Neural crest cell (in vitro differentiated cells): ENCODE measurements at places on chromosomes 6 and 20.

- no peak for DNase-seq
Observed at GRCh38 chr20:59371431-59371830, 71.0 kb downstream of the EDN3 start.

GRCh38 chr6:168826726-168827585, 386.0 kb downstream of the SMOC2 start:
- no peak for DNase-seq

- no peak for DNase-seq
Observed at GRCh38 chr6:21176197-21176596, 417.4 kb upstream of the SOX4 start.

DNA sequence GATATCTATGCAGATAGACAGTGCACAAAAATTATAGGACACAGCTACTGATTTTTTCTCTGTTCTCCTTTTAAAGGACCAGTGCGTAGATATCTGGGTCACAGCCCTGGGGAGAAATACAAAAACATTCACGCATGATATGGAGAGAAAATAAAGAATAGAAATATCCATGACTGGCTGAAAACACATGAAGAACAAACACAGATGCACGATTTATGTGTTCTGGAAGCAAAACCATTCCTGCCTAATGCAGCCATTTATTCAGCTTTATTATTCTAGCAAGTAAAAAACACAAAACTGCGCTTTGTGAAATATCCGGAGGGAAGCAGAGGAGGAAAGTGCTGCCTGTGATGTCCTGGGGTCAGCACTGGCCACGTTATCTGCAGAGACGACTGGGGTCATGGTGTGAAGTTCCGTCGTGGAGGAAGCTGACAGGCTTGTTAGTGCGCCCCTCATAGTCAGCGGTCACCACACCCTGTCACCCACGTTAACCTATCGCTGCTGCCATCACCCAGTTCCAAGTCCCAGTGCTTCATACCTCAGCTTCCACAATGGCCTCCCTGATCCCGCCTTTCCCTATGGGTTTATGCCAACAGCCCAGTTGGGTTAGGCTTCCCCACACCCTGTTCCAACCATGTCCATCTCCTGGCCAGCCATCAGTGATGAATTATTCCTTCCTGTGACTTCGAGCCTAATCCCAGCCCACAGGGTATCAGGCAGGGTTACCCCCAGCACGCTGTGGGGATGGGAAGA, 86.6 kb upstream of the RPS6KA2 start:
- no peak for DNase-seq

DNA sequence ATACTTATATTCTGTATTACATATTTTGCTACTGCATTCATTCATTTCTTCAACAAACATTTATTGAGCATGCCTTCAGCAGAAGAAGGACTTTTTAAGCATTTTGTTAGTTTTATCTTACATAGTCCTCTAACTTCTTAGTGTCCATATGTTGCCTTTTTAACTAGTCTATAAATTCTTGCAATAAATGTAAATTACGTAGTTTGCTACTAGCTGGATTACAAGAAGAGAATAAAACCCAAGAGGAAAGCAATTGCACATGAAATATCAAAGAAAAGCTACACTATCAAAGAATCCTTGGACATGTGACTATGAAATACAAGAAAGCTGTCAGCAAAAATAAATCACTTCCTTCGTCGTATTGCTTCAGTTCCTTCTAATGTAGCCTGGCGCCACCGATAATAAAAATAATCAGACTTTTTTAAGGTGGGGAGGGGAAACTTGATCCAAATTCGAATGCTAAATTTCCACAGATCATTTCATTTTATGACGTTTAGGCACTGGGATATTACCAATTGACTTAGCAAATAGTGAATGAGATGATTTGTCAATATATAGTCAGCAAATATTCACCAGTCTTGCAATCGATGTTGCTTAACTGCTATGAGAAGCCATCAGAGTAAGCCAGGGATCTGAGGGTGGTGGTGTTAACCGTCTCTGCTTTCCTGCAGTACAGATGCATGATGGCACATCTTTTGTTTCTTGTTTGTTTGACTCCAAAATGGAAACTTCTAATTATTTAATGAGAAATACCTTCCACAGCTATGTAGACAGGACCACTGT, 258.7 kb upstream of the EXOC2 start:
- no peak for DNase-seq

- DNase-seq: no peak
Observed at GRCh38 chr6:83590416-83590815, 78.1 kb downstream of the PRSS35 start.

DNA sequence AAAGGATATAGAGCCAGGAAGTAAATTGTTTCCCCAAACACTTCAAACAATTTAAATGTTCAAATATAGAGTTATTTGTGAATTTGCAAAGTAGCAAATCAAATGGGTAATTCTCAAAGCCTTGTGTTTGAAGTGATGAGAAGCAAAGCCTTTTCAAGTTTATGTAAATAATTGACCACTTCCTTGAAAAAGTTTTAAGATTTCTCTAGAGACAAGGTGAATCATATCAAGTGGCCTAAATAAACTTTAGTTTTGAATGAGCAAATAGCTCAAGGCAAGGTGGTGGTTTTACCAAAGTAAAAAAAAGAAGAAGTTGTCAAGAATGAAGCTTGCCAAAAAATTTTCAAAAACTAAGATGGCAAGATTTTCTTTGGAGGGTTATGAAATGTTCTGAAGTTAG, 42.6 kb upstream of the IFNGR1 start:
- DNase-seq: no peak

- DNase-seq: no peak
Observed at GRCh38 chr6:11350294-11350693, 117.8 kb upstream of the NEDD9 start.

GRCh38 chr6:119346936-119347335, 2.6 kb downstream of the MAN1A1 start:
- DNase-seq: no peak

DNA sequence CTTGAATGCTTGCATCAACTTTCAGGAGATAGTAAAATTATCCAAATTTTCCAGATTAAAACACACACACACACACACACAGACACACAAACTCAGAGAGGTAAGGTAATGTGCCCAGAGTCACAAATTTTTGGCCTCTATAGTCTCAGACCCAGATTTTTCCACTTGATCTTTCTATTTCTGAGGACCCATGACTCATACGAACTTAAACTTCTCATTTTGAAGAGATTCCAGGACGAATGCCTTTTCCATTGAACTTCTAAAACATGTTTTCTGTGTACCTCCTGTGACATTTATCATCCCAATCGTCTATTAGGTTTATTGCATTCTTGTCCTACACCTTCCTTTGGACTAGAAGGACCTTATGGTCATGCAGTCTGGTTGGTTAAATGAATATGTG, 172.9 kb upstream of the COL21A1 start:
- no peak for DNase-seq

- no peak for DNase-seq
Observed at GRCh38 chr20:47113362-47114109, 218.9 kb downstream of the EYA2 start.

GRCh38 chr20:59018817-59019216, 412 bp upstream of the TUBB1 start:
- no peak for DNase-seq

- no peak for DNase-seq
Observed at GRCh38 chr20:889106-889505, 27.0 kb downstream of the ANGPT4 start.

- no peak for DNase-seq
Observed at GRCh38 chr6:48389146-48390043, 278.4 kb upstream of the PTCHD4 start.

DNA sequence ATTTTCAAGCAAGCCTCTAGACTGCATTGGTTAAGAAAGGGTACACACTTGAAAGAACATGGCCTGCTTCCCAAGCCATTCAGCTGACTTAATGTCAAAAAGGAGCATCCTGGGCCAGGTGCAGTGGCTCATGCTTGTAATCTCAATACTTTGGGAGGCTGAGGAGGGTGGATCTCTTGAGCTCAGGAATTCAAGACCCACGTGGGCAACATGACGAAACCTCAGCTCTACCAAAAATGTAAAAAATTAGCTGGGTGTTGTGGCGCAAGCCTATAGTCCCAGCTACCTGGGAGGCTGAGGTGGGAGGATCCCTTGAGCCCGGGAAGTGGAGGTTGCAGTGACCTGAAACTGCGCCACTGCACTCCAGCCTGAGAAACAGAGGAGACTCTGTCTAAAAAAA, 26.9 kb upstream of the NT5E start:
- no peak for DNase-seq

- no peak for DNase-seq
Observed at GRCh38 chr6:45522486-45522885, 144.8 kb upstream of the SUPT3H start.

GRCh38 chr6:149545754-149546471, at the start of gene PPIL4:
Gene PPIL4, minus strand, starts transcription at chr6:149546043. Its CDS starts 38 bp downstream, at chr6:149546005.
- DNase-seq: peak; percentile 92

DNA sequence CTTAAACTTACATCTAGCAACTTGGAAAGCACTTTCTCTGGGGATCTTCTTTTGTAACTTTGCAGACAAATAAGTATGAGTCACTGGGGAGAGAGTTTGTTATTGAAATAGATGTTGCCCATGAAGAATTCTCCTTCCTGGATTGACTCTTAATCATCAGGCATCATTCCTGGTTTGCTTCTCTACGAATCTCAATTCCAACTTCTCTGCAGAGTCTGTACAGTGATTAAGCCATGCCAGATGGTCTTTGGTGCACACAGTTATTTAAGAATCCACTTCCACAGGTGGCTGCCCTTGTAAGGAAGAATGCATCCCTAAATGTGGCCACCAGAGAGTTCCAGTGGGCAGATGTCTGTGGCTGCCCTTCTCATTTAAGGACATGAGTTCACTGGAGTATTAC, 25.7 kb downstream of the MYCT1 start:
- no peak for DNase-seq

DNA sequence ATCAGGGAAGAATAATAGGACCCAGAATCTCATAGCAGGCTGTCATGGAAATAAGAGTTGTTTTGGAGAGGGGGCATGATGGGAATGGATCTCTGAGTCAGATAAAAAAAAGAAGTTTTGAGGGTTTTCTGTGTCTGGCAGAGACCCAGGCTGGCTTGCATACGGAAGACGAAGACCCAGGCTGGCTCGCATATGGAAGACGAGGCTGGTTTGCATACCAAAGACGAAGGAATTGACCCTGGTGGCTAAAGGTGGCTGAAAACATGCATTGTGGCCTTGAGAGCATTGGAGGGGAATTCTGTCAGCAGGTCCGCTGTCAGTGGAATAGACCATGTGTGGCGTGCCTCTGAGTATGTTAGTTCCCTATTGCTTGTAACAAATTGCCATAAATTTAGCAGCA, 335.1 kb downstream of the BTBD3 start:
- DNase-seq: no peak

- DNase-seq: no peak
Observed at GRCh38 chr20:51811042-51811355, 8.7 kb upstream of the SALL4 start.

GRCh38 chr6:108119769-108120141, 45.2 kb upstream of the OSTM1 start:
- DNase-seq: no peak

GRCh38 chr6:54879188-54879985, 32.8 kb downstream of the FAM83B start:
- no peak for DNase-seq

DNA sequence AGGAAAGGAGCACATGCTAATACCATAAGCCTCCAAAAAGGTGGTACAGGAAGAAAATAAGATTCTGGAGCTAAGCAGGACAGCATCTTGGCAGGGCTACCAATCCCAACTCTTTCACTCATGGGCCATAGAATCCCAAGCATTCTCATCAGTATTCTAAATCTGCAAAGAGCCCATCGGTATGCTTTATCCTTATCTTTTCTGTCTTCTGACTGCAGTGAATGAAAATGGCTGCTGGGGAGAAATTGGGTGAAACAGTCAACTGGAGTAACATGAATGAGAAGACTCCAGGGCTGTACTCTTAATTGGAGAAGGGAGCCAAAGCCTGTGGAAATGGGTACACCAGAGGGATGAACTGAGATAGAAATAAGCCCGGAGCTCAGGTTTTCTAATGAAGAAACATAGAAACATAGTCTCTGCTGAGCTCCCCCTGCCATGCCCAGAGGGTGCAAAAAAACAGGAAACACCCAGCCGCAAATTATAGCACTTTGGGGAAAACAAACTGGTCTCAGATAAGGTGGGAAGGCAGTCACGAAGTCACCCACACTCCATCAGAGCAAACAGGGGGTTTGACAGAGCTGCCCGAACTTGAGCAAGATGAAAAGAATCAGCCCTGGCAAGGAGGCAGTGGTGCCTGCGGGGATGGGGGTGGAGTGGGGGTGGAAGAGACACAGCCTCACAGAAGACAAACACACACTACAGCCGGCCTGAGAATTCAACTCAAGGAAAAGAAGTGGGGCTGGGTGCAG, 35.4 kb upstream of the E2F3 start:
- DNase-seq: no peak

DNA sequence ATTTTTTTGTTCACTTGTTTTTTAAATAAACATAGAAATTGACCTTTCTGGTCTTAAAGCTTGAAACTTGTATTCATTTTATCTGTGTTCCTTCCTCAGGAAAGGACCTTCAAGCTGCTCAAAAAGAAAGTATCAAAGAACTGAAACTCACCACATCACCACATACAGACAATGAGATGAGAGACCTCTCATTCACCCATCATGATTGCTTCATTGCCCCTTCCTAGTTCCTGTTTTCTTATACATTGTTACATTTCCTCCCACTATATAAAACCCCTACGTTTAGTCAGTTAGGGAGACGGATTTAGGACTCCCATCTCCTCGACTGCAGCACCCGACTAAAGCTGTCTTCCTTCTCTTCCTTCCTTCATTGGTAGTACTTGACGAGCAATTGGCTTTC, 180.5 kb upstream of the OPRM1 start:
- no peak for DNase-seq

DNA sequence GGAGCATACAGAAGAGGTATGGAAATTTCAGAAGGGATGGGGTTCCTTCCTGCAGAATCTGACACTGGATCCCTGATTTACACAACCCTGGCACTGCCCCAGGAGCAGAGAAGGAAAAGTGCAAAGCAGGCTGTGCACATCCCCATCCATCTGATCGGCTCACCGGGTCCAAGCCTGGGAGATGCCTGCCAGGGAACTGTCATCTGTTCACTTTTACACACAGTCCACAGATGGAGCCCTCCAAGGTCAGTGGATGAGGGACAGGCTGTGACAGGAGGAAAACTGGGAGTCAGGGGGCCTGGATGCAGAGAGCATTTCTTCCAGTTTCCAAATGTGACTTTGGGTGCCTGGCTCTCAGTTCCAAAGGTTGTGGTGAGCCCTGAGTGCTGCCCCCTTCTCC, 11.0 kb upstream of the SYNDIG1 start:
- no peak for DNase-seq

DNA sequence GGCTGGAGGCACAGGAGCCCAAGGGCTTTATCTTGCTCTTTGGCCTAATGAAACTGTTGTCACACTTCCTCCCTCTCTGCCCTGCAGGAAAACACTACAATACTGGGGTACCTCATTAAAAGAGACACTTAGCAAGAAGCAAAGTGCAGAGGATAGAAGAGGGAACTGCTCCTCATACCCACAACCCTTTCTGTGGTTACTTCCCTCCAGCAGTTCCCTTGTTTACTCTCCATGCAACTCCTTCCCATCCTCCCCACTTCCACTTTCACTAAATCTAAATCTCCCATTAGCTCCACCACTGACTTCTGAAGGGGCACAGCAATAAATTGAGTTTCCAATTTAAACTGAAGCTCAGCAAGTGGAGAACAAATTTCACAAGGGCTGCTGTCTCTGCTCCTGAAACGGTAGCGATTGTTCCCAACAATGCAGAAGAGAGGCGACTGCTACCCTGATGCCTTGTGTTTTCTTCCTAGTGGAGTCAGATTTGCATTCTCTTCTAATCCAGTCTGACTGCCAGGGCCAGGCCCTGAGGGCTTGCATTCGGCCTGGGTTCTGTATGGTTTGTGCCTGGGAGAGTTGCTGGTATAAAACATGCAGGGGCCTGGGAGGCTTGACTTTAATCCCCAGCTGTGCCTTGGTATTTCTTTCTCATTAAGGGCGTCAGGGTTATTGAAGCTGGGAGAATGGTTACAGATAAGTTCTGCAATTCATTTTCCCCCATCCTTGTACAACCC, 454.7 kb downstream of the TFAP2B start:
- no peak for DNase-seq
